ENCODE measurements at places on chromosomes 5 and 9.

DNA sequence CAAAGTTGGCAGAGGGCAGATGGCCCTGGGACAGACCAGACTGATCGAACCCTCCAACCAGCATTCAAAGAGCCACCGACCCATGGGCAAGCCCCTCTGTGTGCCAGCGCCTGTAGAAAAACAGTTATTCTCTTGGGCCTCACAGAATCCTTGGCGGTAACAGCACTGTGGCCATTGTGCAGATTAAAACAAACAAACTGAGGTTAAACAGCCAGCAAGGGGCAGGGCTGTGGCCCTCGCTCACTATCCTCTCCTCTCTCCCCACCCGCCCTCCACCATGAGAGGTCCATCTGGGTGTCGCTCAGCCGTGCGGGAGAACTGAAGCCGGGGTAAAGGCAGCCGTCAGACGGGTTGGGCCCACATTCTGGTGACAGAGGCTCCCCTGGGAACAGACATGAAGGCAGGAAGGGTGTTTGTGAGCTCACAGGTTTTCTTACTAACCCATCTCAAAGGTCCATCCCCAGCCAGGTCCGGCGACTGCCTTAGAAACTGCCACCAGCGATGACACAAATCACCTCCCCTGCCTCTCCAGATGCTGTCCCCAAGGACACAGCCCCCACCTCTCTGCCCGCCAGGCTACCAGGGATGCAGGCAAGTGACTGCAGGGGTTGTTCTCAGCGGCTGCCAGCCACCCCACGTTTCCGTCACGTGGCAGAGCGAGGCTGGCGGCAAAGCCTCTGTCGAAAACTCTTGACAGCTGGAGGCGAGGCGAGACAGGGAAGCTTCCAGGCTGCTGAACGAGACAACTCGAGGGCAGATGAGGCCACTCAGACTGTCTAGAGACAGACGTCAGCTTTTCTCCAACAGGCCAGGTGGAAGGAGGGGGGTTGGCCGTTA, 75.8 kb upstream of the SARDH start:
- DNase-seq: no peak

GRCh38 chr5:109614981-109615380, 74.7 kb upstream of the MAN2A1 start:
- DNase-seq: no peak

- DNase-seq: no peak
Observed at GRCh38 chr5:72955143-72955767, 586 bp upstream of the FCHO2 start.

GRCh38 chr9:135275571-135276289, 188.3 kb downstream of the OLFM1 start:
- no peak for DNase-seq

DNA sequence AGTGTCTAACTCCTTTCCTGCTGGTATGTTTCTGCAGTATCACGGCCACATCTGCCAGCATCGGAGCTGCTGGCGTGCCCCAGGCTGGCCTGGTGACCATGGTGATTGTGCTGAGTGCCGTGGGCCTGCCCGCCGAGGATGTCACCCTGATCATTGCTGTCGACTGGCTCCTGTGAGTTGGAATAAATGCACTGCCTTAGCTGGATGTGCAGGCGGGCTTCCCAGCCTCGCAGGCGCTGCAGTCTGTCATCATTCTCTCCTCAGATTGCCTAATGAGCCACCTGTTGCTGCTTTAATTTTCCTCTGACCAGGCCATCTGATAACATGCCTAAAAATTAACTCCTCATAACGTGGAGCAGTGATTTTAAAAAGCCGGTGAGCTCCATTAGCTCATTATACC, 79.1 kb upstream of the PLPP6 start:
- DNase-seq: no peak

GRCh38 chr5:176878463-176878862, 20.7 kb downstream of the HK3 start:
- DNase-seq: no peak

DNA sequence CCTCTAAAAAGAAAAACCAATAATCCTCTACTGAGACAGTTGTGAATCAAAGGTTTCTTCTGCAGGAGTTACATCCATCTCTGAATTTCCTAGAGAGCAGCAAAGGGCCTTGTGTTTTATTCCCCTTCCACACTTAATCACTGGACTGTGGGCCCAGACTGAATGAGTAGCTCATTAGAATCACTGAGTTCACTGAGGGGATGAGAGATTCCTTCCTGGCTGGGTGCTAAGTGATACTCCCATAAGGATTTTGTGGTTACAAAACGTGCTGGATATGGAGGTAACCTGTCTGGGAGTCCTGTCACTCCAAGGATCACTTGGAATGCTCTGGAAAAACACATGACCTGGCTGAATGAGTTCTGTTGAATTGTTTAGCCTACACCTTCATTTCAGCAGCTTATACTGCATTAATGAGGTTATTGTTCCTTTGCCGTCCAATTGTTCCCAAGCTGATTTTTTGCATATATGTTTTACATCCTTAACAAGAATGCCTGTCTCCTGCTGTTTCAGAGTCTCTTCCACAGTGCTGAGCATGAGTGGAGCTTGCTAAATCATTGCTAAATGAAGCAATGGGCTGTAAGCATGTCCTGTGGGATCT, 82.9 kb downstream of the MEF2C start:
- DNase-seq: no peak

DNA sequence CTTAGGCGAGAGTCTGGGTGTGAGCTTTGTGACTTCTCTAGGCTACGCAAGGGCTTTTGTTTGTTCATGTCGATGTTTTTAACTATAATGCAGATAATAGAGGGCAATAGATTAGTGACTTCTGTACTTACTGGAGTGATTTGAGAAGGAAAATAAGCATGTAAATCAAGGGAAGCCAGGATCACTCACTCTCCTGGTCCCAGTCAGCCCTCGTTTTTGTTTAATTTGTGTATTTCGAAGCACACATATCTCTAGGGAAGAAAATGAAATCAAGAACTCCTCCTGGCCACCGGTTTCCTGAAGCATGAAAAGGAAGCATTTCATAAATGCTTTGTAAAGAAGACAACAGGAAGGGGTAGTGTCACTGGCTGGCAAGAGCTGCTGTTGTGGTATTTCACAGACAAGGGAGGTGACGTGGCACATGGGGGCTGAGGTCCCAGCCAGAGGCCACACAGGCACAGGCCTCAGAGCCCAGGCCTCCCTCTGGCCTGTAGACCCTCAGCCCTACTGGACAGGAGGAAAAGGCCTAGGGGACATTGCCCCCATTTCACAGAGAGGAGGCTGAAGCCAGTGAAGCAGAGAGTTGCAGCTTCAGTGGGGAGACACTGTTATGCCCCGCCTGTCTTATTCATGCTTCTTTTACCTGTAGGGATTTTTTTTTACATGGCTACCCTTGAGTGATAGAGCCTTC, 34.1 kb downstream of the IRF1 start:
- DNase-seq: no peak

- no peak for DNase-seq
Observed at GRCh38 chr5:112329419-112330090, 89.5 kb downstream of the EPB41L4A start.

DNA sequence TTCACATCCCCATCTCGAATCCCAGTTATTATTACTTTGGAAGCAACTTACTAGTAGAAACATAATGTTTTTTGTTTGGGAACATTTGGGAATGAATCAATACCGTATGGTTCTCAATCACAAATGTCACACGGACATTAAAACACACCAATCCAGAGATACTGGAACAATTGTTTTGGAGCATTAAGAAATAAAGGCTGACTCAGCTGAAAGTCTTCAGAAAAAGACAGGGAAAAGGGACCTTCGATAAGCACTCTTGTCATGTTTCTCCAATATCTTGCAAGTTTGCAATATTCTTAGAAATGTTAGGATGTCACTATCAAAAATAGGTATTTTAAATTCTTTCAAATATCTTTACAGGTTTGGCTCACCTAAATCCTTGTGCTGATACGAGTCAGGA, 362.4 kb downstream of the CETN3 start:
- DNase-seq: no peak

DNA sequence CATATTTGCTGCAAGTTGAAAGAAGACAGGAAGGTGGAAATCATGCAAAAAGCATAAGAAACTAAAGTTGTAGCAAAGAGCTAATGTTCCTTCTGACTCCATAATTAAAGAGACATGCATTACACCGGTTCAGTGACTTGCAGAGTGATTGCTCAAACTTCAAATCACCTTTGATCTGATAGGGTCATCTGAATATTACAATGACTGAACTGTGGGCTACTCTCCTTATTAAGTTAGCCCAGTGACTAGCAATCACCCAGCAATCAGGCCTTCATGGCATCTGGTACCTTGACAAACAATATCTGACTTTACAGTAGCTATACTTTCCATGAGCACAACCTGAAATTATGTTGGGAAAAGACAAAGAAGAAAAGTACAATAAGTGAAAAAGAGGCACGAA, 84.9 kb downstream of the NREP start:
- no peak for DNase-seq

DNA sequence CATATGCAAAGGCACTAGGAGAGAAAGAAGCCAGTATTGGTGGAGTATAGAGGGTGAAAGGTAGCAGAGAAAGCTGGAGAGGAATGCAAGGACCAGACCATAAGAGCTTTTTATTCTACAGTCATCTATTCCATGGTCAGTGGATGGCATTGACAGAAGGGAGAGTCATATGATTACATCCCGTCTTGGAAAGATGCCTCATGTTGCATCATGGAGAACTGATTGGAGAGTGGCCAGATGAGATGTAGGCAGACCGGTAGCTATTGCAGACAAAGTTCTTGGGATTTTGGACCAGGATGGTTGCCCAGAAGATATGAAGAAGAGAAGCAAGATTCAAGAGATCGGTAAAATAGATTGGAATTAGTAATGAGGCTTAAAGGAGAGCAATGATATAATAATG, 260.7 kb downstream of the CHSY3 start:
- DNase-seq: no peak

- no peak for DNase-seq
Observed at GRCh38 chr5:142779163-142779840, 9.1 kb downstream of the ARHGAP26 start.

DNA sequence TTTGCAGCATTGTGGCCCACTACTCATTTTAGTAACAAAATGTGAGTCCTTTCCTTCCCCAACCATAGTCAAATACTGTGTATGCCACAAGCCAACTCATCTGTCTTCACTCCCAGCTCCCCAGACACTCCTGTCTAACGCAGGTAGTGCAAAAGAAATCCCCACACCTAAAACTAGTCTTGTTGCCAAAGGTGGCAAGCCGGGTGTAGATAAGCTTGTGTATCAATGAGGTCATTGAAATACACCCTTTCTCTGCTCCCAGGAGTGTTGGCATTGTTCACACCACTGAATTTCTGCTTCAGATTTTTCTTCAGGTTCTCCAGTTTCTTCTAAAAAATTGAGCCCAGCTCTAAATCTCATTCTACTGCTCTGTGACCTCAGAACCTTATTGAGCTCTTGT, 19.7 kb upstream of the RGS7BP start:
- DNase-seq: no peak

DNA sequence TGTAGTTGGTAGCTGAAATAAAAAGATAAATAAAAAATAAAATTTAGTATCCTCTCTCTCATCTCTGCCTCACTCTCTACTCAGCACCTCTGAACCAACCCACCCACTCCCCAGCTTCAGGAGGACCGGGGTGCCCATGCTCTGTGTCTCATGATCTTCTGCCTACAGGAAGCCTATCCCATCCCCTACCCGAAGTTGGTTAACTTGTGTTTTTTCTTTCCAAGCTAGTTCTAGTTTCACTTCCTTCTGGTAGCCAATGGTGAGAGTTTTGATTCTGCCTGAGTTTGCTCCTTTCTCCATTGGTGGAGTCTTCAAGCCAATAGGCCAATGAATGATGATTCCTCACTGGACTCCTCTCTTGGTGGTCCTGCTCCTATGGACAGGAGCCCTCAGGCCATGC, 32.1 kb downstream of the SNX24 start:
- DNase-seq: no peak

GRCh38 chr5:134539732-134540131, 14.3 kb downstream of the JADE2 start:
- DNase-seq: no peak

DNA sequence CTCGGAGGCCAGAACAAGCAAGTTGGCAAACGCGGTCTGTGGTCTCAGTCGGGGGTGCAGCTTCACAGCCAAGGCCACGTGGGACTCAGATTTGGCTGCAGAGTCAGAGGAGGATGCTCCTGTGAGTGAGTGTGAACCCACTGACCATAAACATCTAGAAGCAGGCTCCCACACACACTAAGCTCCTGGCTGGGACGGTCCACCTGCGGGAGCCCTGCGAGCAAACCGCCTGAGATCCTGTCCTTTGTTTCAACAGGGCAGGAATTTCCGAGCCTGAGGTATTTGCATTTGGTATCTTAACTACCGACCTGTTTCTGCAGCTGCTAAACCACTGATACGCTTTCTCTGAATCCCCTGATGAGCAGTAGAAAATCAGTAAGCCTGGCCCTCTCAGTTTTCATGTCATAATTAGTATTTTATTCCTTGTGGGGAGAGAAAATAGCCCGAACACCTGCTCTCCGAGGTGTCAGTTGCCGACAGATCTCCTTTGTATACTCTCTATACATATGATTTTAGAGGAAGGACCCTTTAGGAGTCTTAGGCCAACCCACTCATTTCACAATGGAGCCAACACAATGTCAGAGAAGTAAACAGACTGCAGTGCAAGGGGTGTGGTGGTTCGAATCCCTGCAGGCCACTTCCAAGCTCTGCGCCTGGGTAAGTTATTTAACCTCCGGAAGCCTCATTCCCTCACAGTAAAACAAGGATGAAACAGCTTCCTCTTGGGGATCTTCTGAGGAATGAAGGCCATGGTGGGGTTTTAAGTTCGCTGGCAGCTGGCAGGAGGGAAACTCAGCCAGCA, 40.9 kb upstream of the PWWP2A start:
- no peak for DNase-seq

- DNase-seq: no peak
Observed at GRCh38 chr9:115107701-115108100, 10.3 kb downstream of the TNC start.

GRCh38 chr5:128777052-128777451, 188.2 kb upstream of the SLC27A6 start:
- DNase-seq: no peak

- DNase-seq: no peak
Observed at GRCh38 chr5:33075731-33076130, 364.6 kb downstream of the NPR3 start.

GRCh38 chr9:130426883-130427282, 17.9 kb upstream of the ASS1 start:
- DNase-seq: no peak

GRCh38 chr9:127555840-127556820, 55.9 kb upstream of the STXBP1 start:
- DNase-seq: no peak

DNA sequence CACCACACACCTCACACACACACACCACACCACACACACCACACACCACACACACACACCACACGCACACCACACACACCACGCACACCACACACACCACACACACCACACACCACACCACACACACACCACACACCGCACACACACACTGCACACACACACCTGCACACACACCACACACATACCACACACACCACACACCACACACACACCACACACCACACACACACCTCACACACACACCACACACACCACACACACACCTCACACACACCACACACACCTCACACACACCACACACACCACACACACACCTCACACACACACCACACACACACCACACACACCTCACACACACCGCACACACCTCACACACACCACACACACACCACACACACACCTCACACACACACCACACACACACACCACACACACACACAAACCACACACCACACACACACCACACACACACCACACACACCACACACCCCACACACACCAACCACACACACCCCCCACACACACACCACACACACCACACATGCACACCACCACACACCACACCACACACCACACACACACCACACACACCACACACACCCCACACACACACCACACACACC, 73.7 kb downstream of the ARHGEF37 start:
- DNase-seq: no peak

- no peak for DNase-seq
Observed at GRCh38 chr9:134912126-134912840, 5.4 kb downstream of the FCN1 start.

All from stimulated activated CD8-positive, alpha-beta memory T cell treated with anti-CD3 and anti-CD28 coated beads, Interleukin-15, amount 100 ng/mL, for 24 hours (primary cell).